ENCODE measurements at places on chromosomes 5 and 9. TPM values are rescaled to one million over a fixed set of nuclear protein-coding genes. Genes with fewer than 3 reads are reported as not detected.

SHC3 gene
- total RNA-seq, result 25.5 TPM

PIP5K1B gene
- under 0.01 TPM for total RNA-seq

PCDHGA6 gene
- total RNA-seq, result 3.2 TPM

FOXD4L4 gene
- 0.22 TPM for total RNA-seq

ZBTB43 gene
- 10.6 TPM for total RNA-seq

NR2F1-AS1 gene
- 20.1 TPM for total RNA-seq
